ENCODE measurements at places on chromosomes 13 and 19.

GRCh38 chr13:28585561-28585960, 73.4 kb upstream of the POMP start:
- no peak for DNase-seq

- no peak for DNase-seq
Observed at GRCh38 chr19:53082929-53083328, 20.3 kb downstream of the ZNF160 start.

GRCh38 chr19:50198431-50199258, 4.8 kb upstream of the MYH14 start:
- DNase-seq = no peak

DNA sequence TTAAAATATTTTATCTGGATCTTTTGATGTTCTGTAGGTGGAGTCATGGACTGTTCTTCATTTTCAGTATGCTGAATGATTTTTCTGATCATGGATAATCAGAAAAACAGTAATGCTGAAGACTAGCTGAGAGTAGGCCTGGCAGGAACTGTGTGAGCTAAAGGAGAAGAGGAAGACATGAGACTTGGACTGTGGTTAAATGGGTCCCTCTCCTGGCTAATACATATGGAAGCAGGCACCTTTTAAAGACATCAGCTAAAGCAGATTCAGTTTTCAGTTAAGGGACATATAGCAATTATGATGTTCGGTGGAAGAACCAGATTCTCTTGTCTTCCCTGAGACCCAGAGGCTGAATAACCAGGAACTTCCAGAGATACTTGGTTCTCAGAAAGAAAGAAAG, 169.4 kb downstream of the OLFM4 start:
- no peak for DNase-seq

GRCh38 chr19:49061000-49061399, 3.5 kb upstream of the CGB7 start:
- DNase-seq = no peak

Data from stimulated activated CD4-positive, alpha-beta T cell treated with anti-CD3 and anti-CD28 coated beads, Interleukin-4, amount 100 ng/mL, for 48 hours (primary cell).